Renal pelvis (tissue), 12 donors: ENCODE measurements at places on chromosomes 7 and 10.

GRCh38 chr10:9560976-9561375 is 1456.7 kb upstream of the CELF2 start:
- DNase-seq, result no peak

- DNase-seq, result no peak
Observed at GRCh38 chr10:63256009-63256773, 123.1 kb downstream of the NRBF2 start.

- no peak for DNase-seq
Observed at GRCh38 chr10:27717224-27717623, 28.4 kb downstream of the MKX start.

- DNase-seq, result no peak
Observed at GRCh38 chr7:123498601-123499000, 35.8 kb downstream of the IQUB start.

DNA sequence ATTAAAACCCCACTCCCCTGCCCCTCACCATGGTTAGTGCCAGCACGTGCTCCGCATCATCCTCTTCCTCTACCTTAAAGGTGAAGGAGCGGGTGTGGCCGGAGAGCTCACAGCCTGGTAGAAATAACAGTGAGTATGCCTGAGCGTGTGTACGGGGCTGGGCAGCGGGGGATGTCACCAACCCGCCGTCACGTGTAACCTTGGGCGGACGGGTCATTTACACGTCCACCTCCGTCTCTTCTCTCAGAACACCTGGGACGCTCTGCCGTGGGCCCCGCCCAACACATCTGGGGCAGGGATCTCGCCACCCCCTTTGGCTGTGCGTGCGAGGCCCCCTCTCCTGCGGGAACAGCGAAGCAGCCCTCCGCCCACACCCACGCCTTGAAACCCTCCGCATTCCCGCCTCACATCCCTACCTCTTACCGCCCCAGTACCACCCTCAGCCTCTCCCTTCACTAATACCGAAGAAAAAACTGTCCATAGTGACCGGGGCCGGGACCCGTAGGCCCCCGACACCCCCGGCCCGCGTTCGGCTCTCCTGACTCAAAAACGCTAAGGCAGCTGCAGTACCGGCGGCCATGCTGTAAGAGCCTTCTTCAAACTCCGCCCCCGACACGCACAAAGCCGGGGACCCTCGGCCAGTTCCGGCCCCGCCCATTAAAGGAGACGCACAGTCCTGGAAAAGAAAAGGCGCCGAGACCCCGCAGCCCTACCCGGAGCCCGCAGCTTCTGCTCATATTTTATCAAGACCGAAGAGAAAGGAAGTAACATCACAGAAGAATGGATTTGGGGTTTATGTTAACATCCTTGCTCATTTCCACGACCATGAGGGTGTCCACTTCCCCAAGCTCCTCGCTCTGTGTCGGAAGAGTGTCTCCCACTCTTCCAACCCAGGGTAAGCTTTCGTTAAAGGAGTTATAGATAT is at the start of gene NPM3:
Gene NPM3, minus strand, starts transcription at position 636 of the 925 bp plus-strand sequence. Its CDS starts 56 bp downstream, at position 580.
- DNase-seq, result peak; percentile 87
